ENCODE measurements at places on chromosomes 4 and X. TPM values are rescaled to one million over a fixed set of nuclear protein-coding genes. Genes with fewer than 3 reads are reported as not detected.

ITGB1BP2 gene
- 1.4 TPM for total RNA-seq

UGT2B11 gene
- total RNA-seq, result not detected

CTPS2 gene
- 11.3 TPM for total RNA-seq

TRIM60 gene
- total RNA-seq, result not detected

PABPC1L2B gene
- total RNA-seq, result not detected

TNMD gene
- not detected for total RNA-seq

SHROOM4 gene
- 33.2 TPM for total RNA-seq

LRP2BP gene
- total RNA-seq, result 1.5 TPM

SHISA3 gene
- total RNA-seq, result 3.7 TPM

TMPRSS11A gene
- total RNA-seq, result not detected

USP26 gene
- not detected for total RNA-seq

DNA sequence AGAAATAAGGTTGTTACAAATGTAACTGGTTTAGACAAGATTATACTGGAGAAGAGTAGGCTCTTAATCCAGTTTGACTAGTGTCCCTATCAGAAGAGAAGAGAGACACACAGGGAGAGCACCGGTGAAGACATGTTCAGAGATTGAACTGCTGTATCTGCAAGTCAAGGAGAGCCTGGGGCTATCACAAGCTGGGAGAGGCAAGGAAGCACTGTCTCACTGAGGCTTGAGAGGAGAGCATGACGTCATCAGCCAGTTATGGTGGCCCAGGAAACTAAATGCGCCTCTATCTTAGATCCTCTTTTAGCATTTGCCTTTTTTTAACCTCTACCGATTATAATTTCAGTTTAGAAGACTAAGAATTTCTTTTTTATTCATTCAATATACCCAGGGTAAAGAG is 583.4 kb downstream of the TRAM1L1 start:
- DNase-seq, result no peak

GRCh38 chrX:48648336-48648751 is 35.3 kb upstream of the WAS start:
- no peak for DNase-seq

GRCh38 chr4:78119698-78120097 is 62.6 kb downstream of the FRAS1 start:
- no peak for DNase-seq

- DNase-seq, result no peak
These were observed 66.9 kb upstream of the PROM1 start for GRCh38 chr4:16150716-16151115.

GRCh38 chr4:26273616-26273980 is 47.2 kb upstream of the RBPJ start:
- DNase-seq, result peak; percentile 64

DNA sequence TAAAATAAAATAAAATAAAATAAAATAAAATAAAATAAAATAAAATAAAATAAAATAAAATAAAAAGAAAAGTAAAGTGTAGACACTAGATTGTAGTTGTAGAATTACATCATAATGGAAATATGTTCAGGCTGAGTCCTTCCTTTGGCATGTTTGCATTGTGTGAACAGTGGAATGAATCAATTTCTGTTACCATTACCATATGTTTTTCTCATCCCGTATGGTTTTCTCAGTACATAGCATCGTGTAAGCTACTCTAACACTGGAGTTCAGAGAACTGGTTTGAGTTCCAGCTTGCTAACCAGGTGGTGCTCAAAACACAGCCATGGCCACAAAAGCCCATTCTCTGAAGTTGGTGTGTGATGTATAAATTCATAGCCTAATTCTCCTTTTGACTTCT is 45.9 kb downstream of the USP11 start:
- no peak for DNase-seq

DNA sequence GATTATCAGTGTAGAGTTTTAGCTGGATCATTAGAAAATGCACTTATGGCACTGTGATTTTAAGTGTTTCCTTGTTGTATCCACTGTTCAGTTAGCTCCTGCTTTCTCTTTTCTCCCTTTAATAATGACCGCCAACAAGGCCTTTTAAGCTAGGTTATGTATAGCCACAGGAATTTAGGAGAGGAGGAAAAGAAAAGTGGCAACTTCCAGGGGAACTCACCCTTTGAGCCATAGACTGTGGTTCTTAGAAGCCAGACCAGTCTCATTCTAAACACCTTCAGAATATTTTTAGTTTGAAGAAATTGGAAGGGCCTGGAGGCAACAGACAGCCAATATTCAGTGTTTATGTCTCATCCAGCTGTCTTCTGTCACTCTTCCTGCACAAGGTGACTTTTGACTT is 6.1 kb downstream of the FGF2 start:
- DNase-seq, result no peak

DNA sequence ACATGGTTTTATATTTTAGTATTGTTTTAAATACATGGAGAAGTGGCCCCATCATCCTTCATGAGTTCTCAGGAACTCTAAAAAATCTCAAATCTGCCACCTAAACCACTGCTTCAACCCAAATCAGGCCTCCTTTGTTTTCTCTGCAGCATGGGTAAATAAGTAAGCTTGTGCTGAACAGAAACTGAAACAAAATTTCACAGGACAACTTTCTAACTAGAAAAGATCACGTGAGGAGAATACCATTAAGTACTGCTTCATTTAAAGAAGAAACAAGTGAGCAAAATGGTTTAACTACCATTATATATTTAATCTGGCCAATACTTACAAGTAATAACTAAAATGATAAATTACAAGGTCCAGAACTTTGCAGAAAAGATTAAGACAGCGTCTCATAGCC is 2.5 kb downstream of the ARAP2 start:
- no peak for DNase-seq

GRCh38 chr4:174538123-174538875 is 16.0 kb upstream of the HPGD start:
- no peak for DNase-seq

DNA sequence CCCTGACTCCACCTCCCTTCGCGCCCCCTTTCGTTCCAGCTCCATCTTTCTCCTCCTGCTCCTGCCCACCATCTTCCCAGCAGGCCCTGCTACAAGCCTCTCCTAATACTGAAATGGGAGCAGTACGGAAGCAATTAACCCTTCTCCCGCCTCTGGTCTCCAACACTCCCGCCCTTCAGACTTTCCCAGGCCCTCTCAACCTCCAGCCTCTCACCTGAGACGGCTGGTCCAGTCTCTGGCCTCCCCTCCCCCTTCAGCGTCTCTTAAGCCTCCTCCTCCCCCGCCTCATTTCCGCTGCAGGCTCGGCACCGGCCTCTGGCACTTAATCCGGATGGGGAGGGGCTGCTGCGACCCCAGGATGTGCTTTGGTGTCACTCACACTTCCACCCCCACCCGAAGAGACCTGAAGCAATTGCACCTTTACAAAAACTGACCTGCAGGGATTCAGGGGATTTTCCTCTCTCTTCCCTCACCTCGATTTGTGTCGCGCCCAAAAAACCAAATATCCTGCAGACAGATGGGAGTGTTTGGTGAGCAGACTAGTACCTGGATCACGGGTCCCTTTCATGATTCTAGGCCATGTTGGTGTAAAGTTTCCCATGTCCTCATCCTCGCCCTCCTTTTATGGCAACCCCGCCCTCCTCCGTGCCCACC is 657 bp downstream of the TCEAL8 start:
- DNase-seq, result peak; percentile 65

GRCh38 chr4:175351473-175351872 is 433.3 kb downstream of the ADAM29 start:
- no peak for DNase-seq

DNA sequence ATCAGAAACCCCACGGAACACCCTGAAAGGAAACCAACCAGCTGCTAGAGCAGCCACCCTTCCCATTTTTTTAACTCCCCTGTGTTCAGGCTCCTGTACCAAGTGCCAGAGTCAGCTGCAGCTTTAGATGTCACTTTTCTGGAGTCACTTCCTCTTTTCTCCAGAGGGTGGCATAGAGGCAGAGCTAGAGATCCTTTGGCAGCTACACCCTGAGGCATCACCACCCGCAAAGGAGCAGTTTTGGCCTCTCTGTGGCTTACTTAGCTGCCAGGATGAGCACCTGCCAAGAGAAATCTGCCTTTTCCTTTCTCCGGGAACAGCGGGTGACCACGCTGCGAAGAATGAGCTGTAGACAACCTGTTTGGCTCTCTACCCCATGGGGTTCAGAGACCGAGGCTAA is 58.0 kb upstream of the CHRDL1 start:
- no peak for DNase-seq

GRCh38 chr4:88818631-88819470 is 121.2 kb upstream of the NAP1L5 start:
- no peak for DNase-seq

DNA sequence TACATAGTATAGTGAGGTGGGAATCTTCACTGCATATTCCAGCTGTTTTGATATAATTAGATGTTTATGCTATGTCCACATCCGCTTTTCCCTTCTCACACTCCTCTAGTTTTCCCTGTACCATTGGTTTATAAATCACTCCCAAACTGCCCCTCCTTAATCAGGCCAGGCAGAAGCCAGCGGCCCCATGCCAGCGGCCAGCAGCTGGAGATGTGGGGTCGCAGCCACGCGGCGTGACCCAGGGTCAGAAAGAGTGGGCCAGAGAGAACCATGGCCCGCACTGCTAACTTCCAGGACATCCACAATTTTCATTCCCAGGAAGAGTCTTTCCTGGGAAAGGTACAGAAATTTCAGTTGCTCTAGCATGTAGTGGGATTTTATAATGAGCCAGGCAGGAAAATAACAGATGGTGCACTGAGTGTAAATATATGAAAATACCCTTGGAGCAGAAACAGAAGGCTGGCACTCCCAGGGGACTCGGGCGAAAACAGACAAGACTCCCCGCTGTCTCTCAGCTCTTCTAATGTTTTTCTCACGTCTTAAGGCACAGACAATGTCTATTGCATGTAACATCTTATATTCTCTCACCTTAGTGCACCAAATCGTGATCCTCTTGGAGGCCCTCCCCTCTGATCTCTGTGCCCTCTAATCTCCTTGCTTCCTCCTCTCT is 145.9 kb upstream of the ZFP42 start:
- DNase-seq, result no peak

DNA sequence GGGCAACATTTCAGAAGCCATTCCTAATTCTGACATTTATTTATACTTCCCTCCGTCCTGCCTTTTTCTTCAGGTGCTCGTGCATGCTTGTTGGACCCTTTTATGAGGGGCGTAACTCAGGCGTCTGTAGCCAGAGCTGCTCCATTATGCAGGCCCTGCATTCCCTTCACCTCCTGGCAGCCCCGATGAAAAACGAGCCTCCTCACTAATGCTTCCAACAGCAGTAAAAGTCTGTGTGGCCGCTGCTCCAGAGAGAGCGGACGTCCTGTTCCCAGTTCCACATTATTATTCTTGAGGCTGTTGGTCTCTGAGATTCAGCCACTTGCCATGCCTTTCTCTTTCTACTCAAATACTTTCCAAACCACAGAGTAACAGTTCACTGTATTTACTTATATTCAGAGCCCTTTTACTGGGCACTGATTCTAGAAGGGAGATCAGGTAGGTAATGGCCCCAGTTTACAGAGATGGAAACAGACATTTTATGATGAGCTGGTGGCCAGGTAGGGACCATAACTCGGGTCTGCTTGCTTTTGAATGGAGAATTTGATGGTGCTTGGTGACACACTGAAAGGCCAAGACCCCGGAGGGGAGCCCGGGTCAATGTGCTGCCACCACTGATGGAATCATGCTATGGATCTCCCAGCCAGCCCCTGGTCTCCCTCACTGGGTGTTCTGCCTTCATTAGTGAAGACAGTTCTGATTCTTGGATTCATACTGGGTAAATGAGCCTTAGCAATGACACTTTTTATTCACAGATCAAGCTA is 101.0 kb downstream of the GATB start:
- DNase-seq, result no peak

- DNase-seq, result no peak
These were observed 70.4 kb upstream of the FHL1 start for GRCh38 chrX:136076942-136077341.

GRCh38 chr4:98341309-98341708 is 80.1 kb downstream of the RAP1GDS1 start:
- no peak for DNase-seq

- DNase-seq, result peak; percentile 47
These were observed 213.1 kb upstream of the MID1 start for GRCh38 chrX:10833299-10834169.

- no peak for DNase-seq
These were observed 103.6 kb upstream of the BCOR start for GRCh38 chrX:40201329-40201885.

DNA sequence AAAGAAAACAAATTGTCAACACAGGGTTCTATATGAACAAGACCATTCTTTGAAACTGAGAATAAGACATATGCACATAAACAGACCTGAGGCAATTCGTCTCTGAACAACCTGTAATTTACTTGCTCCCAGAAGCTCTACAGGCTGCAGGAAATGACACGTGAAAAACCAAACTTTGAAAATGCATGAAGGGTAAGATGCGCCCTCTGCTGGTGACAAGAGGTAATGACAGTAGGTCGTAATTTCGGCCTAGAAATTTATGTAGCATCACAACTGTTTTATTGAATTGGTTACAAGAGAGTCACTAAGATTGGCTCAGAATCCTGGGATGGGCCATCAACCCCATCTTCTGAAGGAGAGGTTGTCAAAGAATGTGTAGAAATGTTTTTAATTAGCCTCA is 276.5 kb downstream of the PPP4R3C start:
- DNase-seq, result no peak

DNA sequence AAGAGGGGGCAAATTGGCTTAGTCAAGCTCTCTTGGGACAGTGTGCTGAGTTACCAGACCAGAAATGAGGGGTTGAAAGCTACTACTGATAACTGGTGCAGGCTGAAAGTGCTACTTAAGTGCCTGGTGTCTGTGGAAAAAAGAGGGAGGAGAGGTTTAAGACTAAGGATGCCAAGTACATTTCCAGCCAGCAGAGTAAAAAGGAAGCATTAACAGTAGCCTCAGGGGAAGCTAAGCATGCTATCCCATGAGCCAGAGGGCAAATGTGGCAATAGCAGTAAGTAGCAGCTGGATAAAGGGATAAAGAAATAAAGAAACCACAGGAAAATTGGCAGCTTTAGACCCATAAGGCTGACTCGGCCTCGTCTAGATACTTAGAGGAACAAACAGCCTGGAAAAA is 196.3 kb upstream of the MAB21L2 start:
- no peak for DNase-seq

GRCh38 chrX:22351966-22352365 is 79.3 kb downstream of the CBLL2 start:
- DNase-seq, result no peak

DNA sequence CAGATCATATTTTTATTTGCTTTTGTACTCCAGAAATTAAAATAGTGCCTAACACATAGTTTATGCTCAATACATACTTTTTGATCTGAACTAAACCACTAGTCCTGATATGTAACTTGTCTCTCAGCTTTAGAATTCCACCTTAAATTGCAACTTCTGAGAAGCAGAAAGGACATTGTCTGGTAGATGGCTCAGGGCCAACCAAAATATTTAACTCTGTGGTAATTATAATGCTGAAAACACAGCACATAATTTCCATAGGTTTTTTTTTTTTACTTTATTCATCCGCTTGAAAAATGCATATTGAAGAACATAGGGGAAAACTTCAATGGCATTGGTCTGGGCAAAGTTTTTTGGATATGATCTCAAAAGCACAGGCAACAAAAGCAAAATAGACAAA is 59.3 kb downstream of the AREG start:
- DNase-seq, result no peak
